Foreskin melanocyte (primary cell): ENCODE measurements at places on chromosomes 5 and 9.

GRCh38 chr5:150438873-150439546 lies 10.5 kb downstream of the RPS14 start:
- no peak for DNase-seq

GRCh38 chr9:102642651-102643050 lies 352.5 kb upstream of the CYLC2 start:
- no peak for DNase-seq

DNA sequence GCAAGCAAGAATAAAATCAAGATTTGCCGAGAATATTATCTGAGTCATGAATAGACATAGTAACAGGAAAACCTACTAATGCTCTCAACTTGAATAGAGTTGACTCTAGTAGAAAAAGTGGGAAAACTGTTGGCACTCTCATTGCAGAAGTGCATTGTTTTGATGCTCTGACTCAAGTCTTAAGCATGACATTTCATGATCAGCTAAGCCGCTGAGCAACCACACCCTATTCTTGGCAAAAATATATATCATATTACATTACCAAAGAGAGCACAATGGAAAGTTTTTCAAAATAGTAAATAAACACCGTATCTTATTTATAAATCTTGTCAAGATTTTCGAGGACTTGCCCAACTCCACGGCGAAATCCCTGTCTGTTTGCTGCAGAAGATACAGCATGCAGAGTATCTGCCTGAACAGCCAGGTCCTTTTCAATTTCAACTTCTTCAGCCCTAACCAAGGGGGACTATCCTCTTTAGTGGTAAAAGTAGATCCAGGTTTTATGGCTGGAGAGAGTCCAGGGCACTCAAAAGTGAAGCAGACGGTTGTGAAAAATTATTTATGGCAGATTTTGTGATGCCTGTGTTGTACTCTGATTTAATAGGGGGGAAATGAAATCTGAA lies 13.9 kb upstream of the ADAMTSL1 start:
- DNase-seq, result peak; percentile 37

- DNase-seq, result no peak
These were observed 199.7 kb downstream of the HSPA4 start for GRCh38 chr5:133251296-133252132.

- no peak for DNase-seq
These were observed 167.7 kb upstream of the NMUR2 start for GRCh38 chr5:152572812-152573211.

GRCh38 chr5:126482591-126482990 lies 59.4 kb downstream of the GRAMD2B start:
- no peak for DNase-seq

- no peak for DNase-seq
These were observed 3.0 kb upstream of the C1QTNF3 start for GRCh38 chr5:34045996-34046395.

GRCh38 chr9:76004526-76004925 lies 114.1 kb downstream of the PCSK5 start:
- no peak for DNase-seq

DNA sequence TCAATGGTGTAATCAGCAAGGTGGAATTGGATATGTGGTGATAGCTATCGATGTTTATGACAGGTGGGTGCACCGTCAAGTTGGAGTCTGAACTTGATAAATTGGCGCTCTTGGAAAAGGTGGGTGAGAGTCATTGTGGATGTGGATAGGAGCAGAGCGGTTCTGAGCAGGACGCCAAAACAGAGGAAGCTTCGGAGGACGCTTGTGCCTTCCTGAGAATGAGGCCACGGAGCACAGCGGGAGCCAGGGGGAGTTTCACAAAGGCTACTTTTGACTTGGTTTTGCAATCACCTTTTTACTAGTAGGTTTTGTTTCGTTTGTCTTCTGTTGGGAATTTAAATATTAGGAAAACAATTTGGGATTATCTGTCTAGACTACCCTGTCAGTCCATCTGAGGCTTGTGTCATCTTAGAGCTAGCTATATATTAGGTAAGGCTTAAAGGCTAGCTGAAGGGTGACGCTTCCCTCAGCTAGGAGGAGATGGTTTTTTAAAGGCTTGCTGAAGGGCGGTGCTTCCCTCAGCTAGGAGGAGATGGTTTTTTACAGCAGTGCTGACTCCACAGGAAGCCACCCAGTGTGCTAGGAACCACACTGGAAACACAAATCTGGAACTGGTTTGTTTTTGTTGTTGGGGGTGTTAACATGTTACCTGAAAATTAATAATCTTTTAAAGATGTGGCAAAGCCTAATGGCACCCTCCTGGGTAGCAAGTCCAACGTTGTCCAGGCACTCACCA lies 142.4 kb upstream of the IRX4 start:
- no peak for DNase-seq

DNA sequence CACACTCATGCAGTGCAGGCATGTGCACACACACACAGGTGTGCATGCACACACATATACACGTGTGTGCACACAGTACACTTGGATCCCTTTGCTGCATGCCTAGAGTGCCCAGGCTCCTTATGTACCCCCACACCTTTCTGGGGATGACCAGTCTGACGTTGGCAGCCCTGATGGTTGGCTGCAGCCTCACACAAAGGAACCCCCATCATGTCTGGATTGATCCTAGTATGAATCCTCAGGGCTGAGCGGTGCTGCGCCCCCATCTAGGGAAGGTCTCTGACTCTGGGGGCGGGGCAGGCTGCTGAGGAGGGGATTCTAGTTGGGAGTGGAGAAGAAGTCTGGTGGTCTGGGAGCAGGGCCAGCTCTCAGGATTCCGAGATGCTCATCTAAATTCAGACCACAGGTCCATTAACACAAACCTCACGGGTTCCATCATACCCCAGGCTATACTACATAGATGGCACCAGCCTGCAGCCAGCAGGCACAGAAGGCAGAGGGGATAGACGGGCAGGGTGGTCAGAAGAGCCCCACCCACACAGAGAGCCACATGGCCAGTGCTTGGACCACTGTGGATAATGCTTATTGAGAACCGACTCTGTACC lies 50.5 kb upstream of the OLFM1 start:
- DNase-seq, result no peak

- peak; percentile 99 for DNase-seq
These were observed 340.2 kb downstream of the ARRDC3 start for GRCh38 chr5:91042936-91043255.

DNA sequence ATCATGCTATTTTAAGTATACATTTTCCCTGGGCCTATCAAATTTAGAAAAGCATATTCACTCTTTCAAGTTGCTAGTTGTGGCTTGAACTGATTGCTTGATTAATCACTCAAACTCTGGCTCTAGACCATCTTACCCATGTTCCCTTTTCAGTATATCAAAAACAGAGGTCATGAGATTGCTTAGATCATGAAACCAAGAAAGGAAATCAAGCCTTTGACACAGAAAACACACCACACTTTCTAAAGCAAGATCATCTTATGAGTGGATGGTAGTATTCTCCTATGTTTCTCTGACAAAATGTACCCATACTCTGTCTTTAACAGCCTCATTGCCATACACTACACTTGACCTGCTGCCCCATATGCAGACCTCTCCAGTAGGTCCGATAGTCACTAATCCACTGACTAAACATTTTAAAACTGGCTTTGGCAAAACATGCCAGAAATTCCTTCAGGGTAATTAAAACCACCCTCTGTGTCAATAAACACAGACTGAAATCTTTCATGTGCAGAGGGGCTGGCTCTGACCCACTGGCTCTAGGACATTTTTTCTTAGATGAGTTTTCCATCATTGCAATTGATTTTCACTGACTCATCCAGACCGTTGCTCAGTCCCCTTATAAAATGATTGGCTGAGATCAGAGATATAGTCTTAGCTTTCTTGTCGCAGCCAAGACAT lies 18.2 kb downstream of the PPP2R2B start:
- DNase-seq, result no peak

- DNase-seq, result no peak
These were observed 3.8 kb downstream of the BARHL1 start for GRCh38 chr9:132585954-132586829.

- no peak for DNase-seq
These were observed 18.9 kb downstream of the DPYSL3 start for GRCh38 chr5:147490989-147491388.

GRCh38 chr5:150270541-150271295 lies 18.9 kb downstream of the CAMK2A start:
- no peak for DNase-seq

DNA sequence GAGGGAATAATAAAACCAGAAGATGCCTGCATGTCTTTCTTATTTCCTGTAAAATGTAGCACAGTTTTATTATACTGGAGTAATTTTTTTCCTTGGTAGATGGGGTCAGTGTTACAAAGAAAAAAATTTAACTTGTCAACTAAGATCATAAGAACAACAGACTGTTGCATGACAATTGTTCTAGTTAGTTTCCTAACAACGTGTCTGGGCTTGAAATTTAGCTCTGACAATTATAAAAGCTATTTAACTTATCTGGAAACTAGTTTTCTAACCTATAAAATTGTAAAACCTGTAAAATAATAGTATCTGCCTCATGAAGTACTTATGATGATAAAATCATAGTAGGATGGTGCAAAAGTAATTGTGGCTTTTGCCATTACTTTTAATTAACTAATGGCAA lies 4.9 kb downstream of the SHOC1 start:
- no peak for DNase-seq

- no peak for DNase-seq
These were observed 223.5 kb upstream of the TNC start for GRCh38 chr9:115341426-115341825.

DNA sequence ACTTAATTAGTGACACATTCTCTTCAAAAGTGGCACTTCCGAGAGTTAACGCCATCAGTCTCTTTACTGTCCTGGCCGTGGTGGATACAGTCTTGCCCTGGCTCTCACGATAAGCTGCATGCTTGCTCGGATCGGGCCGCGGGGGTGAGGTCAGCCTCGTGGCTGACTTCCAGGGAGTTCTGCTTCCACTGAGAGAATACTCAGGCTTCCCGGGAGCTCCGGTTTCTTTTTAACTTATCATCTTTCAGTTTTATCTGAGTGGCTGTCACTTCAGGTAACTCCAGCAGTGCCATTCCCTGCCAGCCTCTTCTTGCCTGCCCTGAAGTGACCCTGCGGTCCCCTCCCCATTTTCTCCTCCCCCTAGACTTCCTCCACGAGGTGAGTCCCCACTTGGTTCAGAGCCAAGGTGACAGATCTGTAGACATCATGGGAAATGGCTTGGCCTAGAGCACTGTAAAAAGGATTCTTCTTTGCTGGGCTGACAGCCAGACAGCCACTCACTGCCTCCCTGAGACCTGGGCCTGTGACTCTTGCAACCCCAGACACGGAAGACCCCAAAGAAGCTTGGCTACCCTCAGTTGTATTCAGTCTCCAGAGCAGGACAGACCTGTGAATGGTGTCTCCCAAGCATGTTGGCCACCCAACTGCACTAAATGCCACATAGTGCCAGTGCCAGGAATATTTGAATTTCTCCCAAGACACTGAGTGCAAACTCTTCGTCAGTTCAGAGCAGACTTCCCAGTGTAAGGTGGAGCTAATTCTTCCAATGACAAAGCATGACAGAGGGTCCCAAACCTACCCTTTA lies 95.1 kb downstream of the DAPK1 start:
- no peak for DNase-seq

- no peak for DNase-seq
These were observed 152.9 kb downstream of the GABBR2 start for GRCh38 chr9:98555651-98556465.

DNA sequence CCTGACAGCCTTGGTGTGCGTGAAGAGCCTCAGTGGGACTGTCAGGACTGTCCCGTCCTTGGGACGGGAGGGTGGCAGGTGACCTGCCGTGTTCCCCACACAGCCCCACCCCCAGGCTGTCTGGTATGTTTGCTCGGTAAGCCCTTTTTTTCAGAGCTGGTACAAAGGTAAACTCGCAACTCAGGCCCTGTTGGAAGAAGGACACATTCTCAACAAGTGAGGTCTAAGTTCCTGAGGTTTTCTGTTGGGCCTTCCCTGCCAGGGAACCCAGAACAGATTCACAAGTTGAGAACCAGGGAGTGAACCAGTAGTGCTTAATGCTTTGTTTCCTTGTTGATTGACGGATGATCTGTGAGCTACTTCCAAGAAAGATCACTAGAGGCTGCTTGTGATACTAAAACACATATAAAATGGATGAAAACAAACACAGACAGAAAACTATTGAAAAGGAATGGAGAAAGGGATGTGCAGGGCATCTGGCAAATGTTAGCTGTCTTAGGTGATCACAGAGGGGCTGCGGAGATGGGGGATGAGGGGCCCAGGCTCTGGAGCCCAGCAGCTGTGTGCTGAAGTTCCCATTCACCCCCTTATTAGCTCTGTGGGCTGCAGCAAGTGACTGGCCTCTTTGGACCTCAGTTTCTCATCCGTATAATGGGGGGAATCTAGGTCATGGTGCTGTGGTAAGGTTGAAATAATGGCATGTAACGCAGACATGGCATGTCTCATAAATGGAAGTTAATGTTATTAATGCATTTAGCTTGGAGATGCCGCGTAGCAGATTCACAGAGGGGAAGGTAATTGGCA lies 2.7 kb downstream of the NDST1 start:
- no peak for DNase-seq

DNA sequence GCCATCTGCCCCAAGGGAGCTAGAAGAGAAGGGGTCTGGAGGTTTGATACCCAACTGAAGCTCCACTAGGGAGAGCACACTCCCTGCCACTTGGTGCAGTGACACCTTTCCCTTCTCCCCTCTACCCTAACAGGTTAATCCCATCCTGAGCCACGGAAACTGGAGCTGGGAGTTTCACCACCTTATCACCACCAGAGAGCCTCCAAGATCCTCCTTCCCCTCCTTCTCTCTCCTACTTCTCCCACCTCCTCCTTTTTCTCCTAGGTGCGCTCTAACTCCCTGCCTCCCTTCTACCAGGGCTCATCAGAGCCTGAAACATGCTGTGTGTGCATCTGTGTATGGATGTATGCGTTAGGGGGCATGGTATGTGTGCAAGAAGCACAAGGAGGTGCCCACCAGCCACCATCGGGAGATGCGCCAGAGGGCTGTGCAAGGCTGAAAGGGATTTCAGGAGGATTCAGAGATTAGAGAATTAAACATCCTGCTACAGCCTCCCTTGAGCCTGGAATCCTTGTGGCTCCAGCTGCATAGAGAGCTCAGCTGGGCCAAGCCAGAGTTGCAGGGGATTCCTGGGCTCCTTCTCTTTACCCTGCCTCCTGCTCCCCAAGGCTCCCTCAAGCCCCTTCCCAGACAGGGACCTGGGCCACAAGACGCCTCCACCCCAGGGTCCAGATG lies 89.8 kb downstream of the PCDH1 start:
- no peak for DNase-seq

DNA sequence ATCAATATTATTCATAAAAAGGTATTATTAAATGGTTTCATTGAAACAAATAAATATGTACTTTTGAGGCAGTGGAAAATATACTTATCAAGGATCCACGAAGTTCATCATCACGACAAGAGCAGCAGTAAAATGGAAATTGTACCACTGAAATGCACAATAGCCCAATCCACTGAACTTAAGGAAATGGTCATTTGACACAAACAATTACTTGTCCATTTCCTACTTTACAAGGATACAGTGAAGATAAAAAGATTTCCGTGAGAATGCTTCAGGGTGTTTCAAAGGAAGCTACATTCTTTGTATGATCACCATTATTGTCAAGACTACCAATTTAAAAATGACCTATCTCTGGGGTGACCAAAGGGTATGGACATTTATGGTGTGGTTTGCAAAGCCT lies 210.3 kb downstream of the SYK start:
- no peak for DNase-seq
